Bronchial epithelial cell (primary cell): ENCODE measurements at places on chromosomes 3 and 15.
A peak's percentile ranks its signal among the peaks of the same experiment; 100 is the strongest.

- DNase-seq = peak; percentile 73
Measured at GRCh38 chr3:63706321-63707085, 54.0 kb downstream of the SNTN start.

GRCh38 chr3:146536681-146537080, 7.7 kb downstream of the PLSCR1 start:
- DNase-seq = no peak

GRCh38 chr3:156689608-156690007, 15.2 kb downstream of the TIPARP start:
- DNase-seq = no peak

DNA sequence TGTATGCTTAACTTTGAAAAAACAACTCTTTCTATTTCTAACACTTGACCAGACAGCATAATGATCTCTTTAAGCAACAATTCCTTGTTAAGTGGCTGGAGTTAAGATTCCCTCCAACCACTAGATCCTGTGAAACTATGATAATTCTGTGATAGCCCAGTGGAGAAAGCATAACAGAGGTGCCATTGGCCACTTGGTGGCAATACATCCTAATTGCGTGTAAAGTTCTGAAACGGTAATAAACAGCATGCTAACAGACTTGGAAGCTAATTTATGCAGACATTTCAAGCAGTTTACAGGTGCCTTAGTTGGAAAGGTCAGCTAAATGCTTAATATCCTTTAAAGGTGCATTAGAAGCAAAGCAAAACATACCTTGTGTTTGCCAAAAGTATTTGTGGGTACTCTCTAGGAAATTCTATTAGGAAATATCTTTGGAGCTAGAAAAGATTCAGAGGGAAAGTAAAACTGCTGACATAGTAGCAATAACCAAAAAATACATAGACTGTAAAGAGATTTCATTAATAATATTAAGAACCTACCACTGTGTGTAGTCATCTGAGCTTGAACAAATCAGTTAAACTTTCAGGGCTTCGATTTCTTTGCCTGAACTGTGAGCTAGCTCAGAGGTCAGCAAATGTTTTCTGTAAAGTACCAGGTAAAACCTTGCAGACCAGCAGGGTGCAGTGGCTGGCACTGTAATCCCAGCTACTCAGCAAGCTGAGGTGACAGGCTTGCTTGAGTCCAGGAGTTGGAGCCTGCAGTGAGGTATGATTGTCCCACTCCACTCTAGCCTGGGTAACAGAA, 19.0 kb upstream of the CSTA start:
- DNase-seq = peak; percentile 63

DNA sequence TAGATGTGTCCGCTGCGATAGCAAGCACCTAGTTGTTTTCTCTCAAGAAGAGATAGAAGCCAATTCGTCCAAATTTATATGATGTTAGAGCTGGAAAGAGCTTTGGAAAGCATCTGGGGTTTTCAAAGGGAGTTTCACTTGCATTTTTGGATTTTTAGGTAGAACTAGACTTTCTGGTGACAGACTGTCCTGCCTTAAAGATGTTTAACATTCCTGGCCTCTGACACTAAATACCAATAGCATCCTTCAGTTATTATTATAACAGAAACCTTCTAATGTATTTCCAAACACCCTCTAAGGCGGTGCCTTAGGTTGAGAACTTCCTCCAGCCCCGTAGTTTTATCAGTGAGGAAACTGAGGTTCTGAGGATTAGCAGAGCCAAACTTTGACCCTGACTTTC, 305.3 kb downstream of the SATB1 start:
- no peak for DNase-seq

DNA sequence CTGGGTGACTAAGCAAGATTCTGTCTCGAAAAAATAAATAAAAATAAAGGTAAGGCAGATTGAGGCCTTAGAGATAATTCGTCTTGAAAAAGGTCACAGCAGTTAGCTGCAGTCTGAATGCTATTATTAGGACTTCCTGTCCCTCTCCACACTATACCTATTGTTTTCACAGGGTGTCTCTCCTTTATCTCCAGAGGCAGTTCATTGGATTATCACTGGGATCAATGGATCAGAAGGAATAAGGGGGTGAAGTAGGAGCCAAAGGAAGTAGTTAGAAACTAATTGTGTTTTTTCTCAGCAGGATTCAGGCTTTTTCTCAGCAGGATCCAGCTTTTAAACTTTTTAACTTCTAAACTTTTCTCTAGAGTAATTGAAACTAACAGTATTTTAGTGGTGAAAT, 326.9 kb downstream of the IL5RA start:
- no peak for DNase-seq

GRCh38 chr3:160027541-160028195, 39.0 kb downstream of the IL12A start:
- peak; percentile 65 for DNase-seq

DNA sequence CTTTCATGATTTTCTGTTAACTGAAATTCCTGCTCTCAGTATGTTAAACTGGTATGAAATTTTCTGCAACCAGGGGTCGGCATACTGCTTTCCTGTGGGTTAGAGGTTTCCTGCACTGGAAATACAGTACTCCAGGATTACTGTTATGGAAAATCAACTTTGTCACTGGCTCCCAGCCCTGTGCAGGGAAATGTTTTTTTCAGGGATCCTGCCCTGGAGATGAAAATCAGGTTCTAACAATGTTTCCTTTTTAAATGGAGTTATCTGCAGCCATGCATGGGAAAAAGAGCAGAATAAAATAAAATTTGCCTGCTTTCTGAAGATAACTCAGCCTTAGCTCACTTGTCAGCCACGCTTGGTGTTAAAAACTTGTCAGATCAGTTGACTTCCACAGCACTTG, 220.4 kb downstream of the IL5RA start:
- no peak for DNase-seq
